ENCODE measurements at places on chromosomes 4 and X.

DNA sequence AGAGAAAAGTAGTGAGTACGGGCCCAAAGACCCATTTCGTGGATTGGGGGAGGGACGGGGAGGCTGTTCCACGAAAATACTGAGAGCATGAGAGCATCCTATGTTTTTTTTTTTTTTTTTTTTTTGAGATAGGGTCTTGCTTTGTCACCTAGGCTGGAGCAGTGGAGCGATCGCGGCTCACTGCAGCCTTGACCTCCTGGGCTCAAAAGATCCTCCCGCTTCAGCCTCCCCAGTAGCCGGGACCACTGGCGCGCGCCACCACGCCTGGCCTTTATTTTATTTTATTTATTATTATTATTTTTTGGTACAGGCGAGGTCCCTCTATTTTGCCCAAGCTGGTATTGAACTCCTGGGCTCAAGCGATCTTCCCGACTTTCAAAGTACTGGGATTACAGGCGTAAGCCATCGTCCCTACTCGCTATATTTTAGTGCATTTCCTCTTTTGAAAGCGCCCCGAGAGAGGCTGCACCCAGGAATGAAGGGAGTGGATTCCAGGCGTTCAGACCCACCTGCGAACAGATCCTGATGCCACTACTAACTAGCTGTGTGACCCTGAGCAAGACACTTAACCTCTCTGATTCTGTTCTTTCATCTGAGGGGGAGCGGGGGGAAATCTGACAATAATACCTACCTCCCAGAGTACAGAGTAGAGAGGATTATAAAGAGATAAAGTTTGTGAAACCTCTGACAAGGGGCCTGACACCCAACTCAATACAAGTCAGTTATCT is 5.4 kb upstream of the MSX1 start:
- DNase-seq: no peak

DNA sequence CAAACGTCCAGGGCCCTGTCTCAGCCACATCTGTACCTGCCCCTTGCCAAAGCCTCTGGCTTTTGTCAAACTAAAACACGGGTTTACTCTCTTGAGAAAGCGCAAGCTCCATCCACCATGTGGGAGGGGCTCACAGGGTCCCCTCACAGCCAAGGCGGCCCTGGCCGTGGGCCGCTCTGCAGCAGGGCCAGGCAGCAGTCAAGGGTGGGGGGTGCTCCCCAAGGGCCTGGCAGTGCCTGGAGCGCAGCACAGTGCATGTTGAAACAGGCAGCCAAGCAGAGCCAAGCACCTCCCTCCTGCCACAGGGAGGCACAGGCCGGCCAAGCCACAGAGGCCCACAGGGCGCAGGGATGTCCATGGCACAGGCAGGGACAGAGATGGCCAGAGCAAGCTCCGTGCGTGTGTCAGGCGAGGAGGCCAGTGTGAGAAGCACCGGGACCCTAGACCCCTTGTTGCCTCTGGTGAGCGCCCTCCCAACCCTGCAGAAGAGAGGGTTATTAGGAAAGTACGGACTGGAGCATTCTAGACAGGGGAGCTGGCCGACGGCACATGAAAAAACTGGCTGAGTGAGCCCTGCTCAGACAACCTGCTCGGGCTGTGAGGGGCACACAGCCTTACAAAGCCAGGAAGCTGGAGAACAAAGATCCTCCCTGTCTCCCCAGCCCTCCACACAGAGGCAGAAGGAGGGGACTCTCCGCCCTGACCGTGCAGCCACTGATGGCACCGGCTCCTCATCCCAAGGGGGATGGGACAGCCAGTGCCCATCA is 39.0 kb downstream of the FAM53A start:
- no peak for DNase-seq

DNA sequence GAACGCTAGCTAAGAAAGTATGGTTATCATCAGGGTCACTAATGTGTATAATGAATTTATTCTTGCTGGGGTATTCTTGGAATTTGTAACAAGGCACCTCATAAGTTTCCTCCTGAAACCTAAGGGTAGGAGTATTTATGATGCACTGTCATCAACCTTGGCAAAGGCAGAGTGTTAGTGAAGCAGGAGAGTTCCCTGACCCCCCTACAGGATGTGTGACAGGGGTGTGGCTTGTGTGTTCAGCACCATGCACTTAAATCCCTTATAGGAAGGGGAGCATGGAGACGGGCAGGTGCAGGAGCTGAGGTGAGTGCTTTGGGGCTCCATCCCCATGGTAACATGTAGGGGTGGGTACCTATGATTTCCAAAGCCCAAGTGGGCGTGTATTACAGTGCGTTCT is 237.7 kb downstream of the GALNTL6 start:
- DNase-seq: no peak

DNA sequence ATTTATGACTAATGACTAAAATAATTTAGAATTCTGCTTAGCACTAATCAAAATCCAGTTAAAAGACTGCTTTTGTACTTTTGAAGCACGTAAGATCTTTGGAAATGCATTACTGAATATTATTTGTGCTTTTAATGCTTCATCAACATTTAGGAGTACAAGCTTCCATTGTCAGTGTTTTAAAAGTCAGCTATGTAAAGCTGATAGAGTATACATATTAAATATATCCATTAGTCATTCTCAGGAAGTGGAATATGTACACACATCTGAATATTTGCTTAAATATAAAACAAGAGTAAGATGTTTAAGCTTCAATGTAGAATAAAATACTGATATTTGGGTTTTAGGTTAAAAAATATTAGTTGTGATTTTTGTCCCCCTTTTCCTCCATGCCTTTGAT is 54.1 kb downstream of the ANK2 start:
- DNase-seq: no peak

DNA sequence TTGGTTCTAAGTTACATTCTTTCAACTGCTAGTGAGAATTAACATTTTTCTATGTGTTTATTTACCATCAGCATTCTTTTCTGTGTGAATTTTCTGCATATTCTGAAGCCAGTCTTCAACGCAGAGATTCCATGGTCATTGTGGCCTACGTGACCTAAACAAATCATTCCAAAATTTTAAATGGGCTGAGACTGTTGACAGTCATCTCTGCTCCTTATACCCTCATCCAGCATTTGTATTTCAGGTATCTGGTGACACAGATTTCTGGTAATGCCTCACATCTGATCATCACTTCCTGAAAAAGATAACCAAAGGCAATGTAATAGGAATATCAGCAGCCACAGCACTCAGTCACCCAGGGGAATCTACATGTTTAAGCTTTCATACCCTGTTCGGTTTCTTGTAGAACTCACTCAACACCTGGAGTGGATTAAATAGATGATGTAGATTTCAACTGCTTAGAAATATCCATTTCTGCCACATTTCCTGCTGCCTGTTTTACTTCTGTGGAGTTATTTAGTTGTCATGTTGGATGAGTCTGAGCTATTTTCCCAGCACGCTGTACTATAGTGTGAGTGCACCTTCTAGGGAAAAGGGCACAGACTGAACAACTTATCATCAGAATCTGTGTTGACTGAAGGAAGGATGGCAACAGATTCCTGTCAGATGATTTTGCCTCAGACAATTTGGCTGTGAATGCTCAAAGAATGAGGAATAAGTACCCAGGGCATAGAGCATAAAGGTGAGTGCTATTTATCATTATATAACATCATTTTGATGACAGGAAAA is 73.0 kb upstream of the HPGD start:
- no peak for DNase-seq

GRCh38 chr4:118975449-118976192 is 87.0 kb downstream of the SYNPO2 start:
- no peak for DNase-seq

GRCh38 chr4:162498168-162498567 is 334.4 kb upstream of the FSTL5 start:
- DNase-seq: no peak

DNA sequence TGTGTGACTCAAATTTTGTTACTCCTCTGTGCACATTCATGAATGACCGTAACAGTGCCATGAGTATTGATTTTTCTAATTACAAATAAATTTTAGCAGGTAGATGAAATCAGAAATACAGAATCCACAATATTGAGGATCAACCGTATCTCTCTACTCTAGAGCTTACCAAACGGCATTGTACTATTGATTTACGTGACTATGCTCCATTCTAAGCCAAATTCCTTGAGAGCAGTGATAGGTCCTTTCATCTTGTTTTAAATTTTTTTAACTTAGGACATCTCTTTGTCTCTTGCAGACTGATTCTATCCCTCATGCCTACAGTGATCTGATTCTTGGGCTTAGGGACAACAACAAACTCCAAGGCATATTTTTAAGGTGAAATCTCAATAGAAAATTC is 172.3 kb upstream of the C1QTNF7 start:
- DNase-seq: no peak

DNA sequence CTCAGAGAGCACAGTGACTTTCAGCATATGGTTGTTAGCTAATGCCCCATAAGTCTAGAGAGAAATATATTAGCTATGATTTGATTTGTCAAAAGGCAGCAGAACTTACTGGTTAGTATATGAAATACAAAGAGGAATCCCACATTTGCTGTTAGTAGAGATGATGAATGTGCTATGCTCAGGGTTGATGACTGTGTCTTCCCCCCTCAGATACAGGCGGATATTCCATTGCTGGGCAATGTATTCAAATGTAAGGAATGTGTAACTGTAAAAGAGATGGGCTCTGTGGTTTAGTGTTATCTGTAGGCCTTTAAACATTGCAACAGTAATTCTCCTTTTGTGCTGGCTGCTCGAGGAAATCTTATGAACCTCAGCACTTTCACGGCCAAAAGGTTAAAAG is 528.9 kb upstream of the ARX start:
- no peak for DNase-seq

GRCh38 chr4:138409670-138410069 is 167.5 kb upstream of the SLC7A11 start:
- DNase-seq: no peak

DNA sequence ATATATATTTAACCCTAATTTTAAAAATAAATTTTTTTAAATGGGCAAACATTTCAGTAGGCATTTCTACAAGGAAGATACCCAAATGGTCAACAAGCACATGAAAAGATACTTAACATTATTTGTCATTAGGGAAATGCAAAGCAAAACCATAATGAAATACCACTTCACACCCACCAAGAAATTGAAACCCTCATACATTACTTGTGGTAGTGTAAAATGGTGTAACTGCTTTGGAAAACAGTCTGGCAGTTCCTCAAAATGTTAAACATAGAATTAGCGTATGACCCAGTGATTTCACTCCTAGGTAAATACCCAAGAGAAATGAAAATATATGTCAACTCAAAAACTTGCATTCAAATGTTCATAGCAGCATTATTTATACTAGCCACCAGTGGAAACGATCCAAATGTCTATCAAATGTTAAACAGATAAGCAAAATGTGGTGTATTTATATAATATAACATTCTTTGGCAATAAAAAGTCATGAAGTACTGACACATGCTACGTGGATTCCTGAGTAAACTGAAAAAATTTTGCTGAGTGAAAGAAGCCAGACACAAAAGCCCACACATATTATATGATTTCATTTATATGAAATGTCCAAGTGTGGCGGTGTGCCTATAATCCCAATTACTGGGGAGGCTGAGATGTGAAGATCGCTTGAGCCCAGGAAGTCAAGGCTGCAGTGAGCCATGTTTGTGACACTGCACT is 16.6 kb downstream of the TRIM2 start:
- DNase-seq: no peak

DNA sequence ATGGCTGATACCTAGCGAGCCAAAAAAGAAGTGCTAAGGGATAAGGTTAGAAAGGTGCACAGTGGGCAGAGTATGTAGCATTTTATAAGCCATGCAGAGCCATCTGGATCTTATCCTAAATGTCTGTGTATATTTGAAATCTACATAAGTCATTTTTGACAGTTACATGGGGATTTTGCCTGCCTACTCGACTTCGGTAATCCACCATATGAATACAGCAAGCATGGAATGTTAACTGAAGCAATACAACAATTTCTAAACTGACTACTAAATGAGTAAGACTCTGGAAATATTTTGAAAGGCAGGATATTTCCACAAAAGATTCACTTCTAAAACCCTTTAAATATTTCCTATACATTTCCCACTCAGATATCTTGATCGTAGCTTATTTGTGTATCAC is 122.5 kb downstream of the KCNIP4 start:
- no peak for DNase-seq

- DNase-seq: no peak
These were observed 140.5 kb downstream of the GRIA3 start for GRCh38 chrX:123324625-123325024.

DNA sequence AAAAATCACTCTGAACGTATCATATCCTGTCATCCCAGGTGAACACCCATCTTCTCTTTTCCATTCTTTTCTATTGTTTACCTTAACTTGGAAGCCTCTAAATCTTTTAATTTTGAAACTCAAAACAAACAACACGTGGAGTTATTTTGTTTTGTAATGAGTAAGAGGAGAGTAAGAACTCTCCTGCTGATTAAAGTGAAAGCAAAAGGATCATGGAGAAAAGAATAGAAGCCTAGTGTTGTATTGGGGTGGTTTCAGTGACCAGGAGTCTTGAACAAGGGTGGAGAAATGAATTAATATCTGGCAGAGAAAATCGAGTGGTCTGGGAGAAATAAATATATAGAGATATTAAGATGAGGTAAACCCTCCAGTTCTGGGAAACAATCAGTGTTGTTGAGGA is 237.4 kb upstream of the UGT8 start:
- DNase-seq: no peak

DNA sequence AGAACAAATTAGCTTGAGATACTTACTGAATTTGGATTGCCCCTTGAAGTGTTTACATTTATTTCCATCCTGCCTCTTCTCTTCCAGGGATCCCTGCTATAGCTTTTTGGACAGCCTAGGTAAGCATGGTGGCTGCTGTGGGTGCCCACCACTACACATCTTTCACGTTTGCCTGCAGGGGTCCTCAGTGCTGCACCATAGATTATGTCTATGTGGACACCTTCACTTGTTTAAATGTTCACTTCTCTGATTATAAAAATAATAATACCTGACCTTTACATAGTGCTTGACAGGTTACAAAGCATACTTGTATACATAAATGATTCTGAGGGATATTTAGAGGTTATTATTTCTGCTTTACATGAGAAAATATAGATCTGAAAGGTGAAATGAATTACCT is 67.9 kb upstream of the SLC4A4 start:
- no peak for DNase-seq

DNA sequence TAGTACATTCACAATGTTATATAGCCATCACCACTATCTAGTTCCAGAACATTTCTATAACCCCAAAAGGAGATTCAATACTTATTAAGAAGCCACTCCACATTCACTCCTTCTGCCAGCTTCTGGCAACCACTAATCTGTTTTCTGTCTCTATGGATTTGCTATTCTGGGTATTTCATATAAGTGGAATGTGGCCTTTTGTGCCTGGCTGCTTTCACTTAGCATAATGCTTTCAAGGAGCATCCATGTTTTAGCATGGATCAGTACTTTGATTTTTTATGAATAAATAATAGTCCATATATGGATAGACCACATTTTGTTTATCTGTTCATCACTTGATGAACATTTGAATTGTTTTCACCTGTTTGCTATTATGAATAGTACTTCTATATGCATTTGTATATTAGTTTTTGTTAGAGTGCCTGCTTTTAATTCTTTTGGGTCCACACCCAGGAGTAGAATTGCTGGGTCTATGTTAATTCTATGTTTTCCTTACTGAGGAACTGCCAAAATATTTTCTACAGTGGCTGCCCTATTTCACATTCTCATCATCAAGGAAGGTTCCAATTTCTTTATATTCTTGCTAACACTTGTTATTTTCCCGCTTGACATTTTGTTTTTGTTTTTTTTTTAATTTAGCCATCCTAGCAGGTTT is 16.6 kb upstream of the SMIM9 start:
- DNase-seq: no peak

GRCh38 chr4:170014359-170015011 is 11.7 kb downstream of the MFAP3L start:
- no peak for DNase-seq

GRCh38 chrX:66601522-66601921 is 37.4 kb downstream of the EDA2R start:
- DNase-seq: no peak
